Pons (tissue), 1 donor: ENCODE measurements at places on chromosomes 6 and 20.
A peak's percentile ranks its signal among the peaks of the same experiment; 100 is the strongest.

DNA sequence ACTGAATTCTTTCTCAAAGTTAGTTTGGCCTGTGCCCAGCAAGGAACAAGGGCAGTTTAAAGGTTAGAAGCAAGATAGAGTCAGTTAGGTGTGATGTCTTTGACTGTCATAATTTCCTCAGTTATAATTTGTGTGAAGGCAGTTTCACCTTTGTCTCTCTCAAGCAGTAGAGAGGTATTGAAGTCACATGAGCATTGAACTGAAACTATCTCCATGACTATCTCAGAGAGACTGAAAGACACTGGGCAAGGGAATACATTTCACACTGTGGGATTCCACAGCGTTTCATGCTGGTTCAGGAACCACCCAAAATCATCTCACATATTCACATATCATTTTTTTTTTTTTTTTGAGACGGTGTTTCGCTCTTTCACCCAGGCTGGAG is 366.1 kb downstream of the PREX1 start:
- DNase-seq, result no peak

GRCh38 chr6:90413867-90414266 is 117.2 kb upstream of the BACH2 start:
- peak; percentile 24 for DNase-seq

- DNase-seq, result peak; percentile 70
Observed at GRCh38 chr6:5670811-5671561, 335.7 kb downstream of the NRN1 start.

DNA sequence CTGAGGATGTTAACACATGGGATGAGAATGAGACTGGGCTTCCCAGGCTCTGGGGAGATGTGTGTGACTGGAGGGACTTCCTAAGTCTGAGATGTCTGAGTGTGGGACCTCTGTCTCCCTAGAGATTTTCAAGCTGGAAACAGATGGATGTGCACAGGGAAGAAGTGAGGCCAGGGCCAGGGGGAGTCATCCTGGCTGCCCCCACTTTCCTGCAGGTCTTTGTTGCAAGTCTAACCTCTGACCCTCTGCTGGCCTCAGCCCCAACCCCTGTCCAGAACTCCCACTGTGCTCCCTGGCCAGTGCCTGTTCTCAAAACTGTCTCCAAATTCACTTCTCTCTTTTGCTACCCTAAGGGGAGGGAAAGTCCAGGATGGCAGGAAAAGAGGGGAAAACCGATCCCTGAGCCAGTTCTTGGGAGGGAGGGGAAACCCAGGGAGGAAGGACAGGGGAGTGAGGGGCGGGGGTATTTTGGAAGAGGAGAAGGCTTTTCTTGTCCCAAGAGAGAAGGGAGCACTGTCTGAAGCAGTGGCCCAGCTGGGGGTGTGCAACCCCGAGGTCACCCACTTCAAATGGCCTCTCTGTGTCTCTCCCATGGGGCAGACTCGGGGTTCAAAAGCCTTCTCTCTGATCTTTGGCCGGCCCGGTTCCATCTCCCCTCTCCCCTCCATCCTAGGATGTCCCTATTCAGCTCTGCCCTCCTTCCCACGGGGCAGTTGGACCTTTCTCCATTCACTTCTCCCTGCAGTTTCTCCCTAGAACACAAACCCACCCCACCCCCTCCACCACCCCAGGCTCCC is 3.1 kb downstream of the PPP1R18 start:
- peak; percentile 23 for DNase-seq

GRCh38 chr20:3705970-3706739 is 6.2 kb downstream of the SIGLEC1 start:
- no peak for DNase-seq

DNA sequence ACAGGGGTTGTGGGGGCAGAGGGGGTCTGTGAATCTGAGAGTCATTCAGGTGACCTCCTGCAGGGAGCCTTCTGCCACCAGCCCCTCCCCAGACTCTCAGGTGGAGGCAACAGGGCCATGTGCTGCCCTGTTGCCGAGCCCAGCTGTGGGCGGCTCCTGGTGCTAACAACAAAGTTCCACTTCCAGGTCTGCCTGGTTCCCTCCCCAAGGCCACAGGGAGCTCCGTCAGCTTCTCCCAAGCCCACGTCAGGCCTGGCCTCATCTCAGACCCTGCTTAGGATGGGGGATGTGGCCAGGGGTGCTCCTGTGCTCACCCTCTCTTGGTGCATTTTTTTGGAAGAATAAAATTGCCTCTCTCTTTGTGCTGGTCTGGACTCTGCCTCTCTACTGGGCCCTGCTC is 10.7 kb downstream of the GTSF1L start:
- DNase-seq, result no peak

DNA sequence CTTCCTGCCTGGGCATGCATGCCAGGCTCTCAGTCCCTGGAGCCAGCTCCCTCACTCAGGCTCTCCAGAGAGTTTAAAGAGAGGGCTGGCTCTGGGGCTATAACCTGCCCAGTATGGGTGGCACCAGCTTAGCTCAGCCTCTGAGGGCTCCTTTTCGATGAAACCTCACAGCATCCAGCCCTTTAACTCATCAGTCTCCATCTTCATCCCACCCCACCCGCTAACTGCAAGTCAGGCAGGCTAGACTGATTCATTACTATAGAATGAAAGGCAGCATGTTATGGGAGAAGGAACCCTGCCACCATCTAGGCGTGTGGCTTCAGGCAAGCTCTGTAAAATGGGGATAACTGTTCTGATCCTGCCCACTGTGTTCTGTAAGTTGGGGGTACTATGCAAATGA is 53.5 kb downstream of the RAB44 start:
- DNase-seq, result no peak

GRCh38 chr6:11430036-11430435 is 107.5 kb upstream of the TMEM170B start:
- no peak for DNase-seq

- DNase-seq, result no peak
Observed at GRCh38 chr20:5691918-5692618, 58.1 kb upstream of the SHLD1 start.

GRCh38 chr20:38217791-38218565 is 42.6 kb downstream of the KIAA1755 start:
- no peak for DNase-seq

- DNase-seq, result no peak
Observed at GRCh38 chr6:170063431-170063830, 227.4 kb downstream of the DLL1 start.

DNA sequence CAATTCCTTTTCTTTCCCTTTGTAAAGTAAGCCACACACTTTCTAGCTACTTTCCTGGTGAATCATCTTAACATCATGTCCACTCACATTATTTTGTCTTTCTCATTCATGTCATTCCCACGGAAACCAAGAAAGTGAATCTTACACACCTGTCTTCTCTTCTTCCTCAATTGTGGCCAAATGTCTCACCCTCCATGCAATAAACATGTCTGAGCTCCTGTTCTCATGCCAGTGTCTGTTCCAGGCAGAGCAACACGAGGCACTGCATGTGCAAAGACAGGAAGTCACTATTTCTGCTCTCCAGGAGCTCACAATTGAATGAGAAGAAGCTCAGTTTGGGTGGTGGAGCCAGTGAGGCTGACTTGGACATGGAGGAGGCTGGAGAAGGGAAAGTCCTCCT is 29.0 kb upstream of the TMEM244 start:
- no peak for DNase-seq

DNA sequence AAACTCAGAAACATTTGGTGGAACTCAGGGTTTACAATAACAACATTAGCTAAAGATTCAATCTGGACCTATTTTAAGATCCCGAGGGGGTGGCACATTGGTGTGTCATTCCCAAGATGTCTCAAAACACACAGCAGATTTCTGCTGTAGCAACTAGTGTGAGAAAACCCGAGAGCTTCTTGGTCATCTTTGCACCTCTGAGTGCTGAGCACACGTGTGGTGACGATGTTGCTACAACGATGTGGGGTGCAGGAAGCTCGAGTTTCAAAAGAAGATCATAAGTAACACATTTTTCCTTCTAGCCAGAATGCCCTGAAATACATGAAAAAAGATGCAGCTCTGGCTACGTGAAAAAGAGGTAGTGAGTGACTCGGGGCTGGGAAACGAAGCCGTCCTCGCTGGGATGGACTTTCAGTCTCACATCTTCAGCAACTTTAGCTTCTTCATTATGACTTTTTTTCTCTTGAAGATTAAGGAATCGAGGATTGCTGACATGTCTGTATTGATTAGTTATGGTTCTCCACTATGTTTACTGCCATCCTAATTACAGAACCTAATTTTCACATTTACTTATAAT is 1.5 kb downstream of the RAMACL start:
- DNase-seq, result no peak

DNA sequence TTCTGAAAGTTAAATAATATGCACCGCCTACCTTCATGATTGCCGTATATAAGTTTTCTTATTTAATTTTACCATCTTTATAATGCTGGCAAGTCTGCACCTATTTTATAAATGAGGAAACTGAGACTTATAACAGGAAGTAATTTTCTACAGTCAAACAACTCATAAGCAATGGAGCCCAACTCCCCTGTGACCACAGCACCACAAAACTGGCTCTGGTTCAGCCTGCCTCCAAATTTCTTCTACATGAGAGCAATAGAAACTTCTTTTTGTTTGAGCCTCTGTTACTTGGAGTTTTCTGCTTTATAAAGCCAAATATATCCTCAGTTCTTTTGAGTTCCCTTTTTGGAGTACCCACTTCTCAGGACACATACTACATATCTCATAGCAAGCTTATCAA is 131.1 kb upstream of the HSF2 start:
- DNase-seq, result no peak

DNA sequence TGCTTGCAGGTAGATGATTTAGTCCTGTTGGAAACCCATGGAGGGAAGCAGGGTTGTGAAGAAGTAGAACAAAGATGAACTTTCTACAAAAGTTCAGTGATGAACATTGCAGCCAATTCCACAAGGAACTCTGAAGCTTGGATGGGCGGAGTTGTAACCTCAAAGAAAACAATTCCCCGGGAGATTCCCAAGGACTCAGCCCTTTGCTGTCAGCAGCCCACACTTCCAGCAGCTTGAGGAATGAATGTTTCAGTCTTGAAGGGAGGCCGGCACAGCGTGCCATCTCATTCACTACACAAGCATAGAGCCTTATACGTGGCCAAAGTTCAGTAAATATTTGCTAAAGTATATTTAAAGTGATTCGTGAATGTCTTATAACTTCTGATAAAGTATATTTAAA is 269.4 kb downstream of the NKAIN2 start:
- no peak for DNase-seq

DNA sequence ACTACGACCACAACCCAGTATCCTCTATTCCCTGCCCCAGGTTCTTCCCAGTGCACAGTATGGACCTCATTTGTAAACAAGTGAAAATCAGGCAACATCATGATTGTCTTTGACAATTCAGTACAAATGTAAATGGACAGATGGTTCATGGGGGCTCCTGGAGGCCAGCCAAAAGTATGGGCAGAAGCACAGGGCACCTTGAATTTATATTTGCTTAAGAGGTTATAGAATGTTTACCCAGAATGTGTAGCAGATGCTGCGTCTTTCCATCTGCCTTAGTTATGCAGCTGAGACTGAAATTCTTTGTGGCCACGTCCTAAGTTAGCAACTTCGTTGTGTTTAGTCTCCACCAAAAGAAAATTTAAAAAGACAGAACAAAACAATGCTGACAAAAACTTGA is 559.6 kb upstream of the NRSN1 start:
- no peak for DNase-seq

DNA sequence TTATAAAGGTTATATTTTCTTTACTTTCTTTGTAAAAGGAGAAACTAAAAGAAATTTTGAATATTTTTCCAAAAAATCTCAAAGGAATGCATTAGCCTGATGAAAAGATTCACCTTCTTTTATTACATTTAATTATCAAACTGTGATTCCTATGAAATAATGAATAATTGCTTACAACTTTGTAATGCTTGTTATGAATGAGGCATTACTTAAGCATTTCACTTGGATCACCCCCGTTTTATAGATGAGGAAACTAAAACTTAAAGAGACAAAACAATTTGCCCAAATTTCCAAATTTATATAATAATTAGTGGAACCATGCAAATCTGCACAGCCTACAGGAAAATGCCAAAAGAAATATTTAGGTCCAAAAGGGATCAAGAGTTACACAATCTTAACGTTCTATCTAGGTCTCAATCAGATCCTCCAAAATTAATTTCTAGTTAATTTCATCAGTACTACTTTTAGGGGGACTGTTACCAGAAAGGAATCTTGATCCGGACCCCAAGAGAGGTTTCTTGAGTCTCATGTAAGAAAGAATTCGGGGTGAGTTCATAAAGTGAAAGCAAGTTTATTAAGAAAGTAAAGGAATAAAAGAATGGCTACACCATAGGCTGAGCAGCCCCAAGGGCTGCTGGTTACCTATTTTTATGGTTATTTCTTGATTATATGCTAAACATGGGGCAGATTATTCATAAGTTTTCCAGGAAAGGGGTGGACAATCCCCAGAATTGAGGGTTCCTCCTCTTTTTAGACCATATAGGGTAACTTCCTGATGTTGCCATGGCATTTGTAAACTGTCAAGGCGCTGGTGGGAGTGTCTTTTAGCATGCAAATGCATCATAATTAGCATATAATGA is 288.0 kb downstream of the ADGB start:
- no peak for DNase-seq

GRCh38 chr6:74657931-74658330 is 547.9 kb downstream of the COL12A1 start:
- no peak for DNase-seq
